Large intestine (tissue), 12 donors: ENCODE measurements at places on chromosomes 1 and 21. TPM values are rescaled to one million over a fixed set of nuclear protein-coding genes. Genes with fewer than 3 reads are reported as not detected.
A peak's percentile ranks its signal among the peaks of the same experiment; 100 is the strongest.

- no peaks in the 10 kb centered on the region for H3K36me3 ChIP-seq
- no peak for DNase-seq
- peaks cover 7% of the 10 kb centered on the region for H3K4me1 ChIP-seq
- H3K27me3 ChIP-seq = no peaks in the 10 kb centered on the region
Observed at GRCh38 chr1:119535381-119535780, 28.4 kb downstream of the HSD3B1 start.

DNA sequence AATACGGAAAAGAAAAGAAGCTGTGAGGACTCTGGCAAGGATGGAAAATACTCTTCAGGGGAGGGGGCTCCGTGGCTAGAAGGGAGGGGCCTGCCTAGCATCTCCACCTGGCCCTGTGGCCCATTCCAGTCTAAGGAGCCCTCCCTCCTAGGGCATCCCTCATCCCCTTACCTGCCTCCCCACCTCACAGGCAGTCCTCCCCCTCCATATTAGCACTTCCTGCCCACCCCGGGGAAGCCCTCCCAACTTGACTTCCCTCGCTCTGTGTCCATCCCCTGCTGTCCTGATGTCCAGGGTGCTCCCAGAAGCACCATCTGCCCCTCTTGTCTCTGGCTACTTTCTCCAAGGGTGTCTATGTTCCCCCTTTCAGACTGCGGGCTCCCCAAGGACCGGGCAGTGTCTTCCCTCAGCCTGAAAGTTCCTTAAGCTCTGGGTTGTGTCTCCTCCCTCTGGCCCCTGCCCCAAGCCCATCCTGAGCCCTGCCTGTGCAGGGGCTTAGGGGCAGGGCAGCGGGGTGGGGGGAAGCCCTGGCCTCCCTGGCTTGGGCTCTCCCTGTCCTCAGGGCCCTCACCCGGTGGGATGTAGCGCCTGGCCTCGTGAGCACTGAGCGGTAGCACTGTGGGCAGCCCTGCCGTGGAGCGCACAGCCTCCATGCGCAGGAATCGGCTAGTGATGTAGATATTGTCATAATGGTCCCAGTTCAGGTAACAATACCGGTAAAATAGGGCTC, 3.9 kb downstream of the DCST2 start:
- H3K4me3 ChIP-seq = no peak overlapping the region
- no peak for DNase-seq
- H3K27ac ChIP-seq = no peak overlapping the region
- no peaks in the 10 kb centered on the region for H3K36me3 ChIP-seq
- H3K27me3 ChIP-seq = no peaks in the 10 kb centered on the region
- no peaks in the 10 kb centered on the region for H3K4me1 ChIP-seq

DNA sequence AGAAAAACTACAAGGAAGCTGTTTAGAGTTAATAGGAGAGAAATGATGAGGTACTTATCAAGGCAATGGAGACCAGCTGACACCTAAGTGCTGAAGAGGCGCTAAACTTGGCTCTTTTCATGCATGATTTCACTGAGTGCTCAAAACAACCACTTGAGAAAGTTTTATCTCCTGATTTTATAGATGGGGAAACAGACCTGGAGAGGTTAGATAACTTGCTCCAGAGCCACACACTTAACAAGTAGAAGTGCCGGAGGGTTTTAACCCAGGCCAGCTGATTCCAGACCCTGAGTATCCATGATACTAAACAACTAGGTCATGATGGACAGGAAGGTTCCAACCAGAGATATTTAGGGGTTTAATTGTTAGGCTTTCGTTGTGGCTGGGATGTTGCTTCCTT, 25.9 kb downstream of the UBE2U start:
- no peak for DNase-seq
- no peaks in the 10 kb centered on the region for H3K4me1 ChIP-seq
- no peak overlapping the region for H3K27ac ChIP-seq
- H3K36me3 ChIP-seq = no peaks in the 10 kb centered on the region
- H3K27me3 ChIP-seq = no peaks in the 10 kb centered on the region
- no peak overlapping the region for H3K4me3 ChIP-seq

DNA sequence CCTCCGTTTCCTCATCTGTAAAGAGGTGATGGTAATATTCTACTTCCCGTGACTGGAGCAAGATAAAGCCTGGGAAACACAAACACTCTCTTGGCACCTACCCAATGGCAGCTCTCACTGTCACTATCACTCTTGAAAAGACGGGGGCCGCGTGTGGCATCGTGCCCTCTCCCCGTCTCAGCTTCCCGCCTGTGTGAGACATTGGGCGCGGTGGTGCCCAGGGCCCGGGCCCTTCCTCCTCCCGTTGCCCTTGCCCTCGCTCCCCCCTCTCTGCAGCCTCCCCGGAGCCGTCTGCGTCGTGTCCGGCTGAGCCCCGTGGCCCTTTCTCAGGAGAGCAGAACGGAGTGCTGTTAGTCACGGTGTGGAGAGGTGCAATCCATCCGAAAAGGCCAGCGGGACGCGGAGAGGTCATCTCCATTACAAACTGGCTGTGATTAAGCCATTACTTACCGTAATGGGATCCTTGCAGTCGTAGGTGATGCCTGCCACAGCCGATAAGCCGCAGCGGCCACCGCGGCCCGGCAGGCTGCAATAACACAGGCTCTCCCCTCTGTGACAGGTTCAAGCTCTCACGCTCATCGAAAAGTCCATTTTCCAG, 156.4 kb upstream of the ZC3H12A start:
- no peak overlapping the region for H3K27ac ChIP-seq
- H3K4me1 ChIP-seq = no peaks in the 10 kb centered on the region
- DNase-seq = no peak
- no peaks in the 10 kb centered on the region for H3K36me3 ChIP-seq
- no peak overlapping the region for H3K4me3 ChIP-seq
- peaks cover 55% of the 10 kb centered on the region for H3K27me3 ChIP-seq

DNA sequence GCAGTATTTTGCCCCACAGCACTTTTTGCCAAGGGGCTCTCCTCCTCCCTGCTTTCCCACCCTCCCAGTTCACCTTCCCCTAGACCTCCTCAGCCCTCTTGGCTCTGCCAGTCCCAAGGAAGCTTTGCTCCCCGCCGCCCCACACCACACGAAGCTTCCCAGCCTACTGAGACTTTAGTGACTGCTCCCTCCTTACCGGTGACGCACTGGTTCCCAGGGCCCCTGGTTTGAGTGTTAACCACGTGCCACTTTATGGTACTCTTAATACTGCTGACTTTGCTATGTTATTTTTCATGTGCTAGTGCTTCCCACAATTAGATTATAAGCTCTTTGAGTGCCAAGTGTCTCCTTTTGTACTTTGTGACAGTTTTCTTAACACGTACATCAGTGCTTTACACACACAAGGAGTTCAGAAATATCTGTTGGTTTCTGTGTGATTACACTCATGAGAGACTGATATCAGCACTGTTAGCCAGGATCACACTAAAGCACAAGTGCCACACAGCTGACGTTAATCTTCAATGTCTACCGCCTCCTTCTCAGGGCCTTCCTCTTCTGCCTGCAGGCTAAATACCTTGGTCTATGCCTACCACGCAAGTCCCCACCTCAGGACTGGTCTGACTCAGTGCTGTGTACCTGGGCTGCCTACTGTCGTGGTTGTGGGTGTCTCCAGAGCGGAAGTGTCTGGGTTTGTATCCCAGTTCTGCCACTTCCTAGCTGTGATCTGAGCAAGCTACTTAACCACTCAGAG, 61.0 kb downstream of the DNTTIP2 start:
- H3K4me1 ChIP-seq = peaks cover 13% of the 10 kb centered on the region
- H3K4me3 ChIP-seq = no peak overlapping the region
- peak; percentile 46 for DNase-seq
- no peaks in the 10 kb centered on the region for H3K27me3 ChIP-seq
- H3K27ac ChIP-seq = no peak overlapping the region

DNA sequence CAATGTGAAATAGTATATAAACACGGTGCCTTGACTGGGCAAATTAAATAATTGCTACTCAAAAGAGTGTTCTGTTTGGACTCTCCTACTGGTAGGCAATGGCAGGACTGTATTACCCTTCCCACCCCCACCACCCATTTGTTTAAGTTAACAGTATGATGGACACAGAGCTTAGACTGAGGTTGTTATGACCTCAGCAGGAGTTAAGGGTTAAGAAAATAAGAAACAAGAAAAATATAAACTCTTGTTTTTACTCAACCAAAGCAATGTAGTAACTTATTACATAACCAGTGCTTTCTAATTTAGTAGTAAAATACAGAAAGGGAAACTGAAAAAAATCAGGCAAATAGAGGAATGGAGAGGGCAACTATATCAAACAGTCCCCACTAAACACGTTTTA, 19.9 kb upstream of the SERPINC1 start:
- H3K4me1 ChIP-seq = no peaks in the 10 kb centered on the region
- no peak overlapping the region for H3K27ac ChIP-seq
- DNase-seq = no peak
- no peaks in the 10 kb centered on the region for H3K27me3 ChIP-seq
- H3K36me3 ChIP-seq = peaks cover 32% of the 10 kb centered on the region

- H3K27ac ChIP-seq = no peak overlapping the region
- H3K4me3 ChIP-seq = no peak overlapping the region
- no peaks in the 10 kb centered on the region for H3K4me1 ChIP-seq
- DNase-seq = no peak
Observed at GRCh38 chr1:78712467-78713051, 62.9 kb downstream of the IFI44 start.

DNA sequence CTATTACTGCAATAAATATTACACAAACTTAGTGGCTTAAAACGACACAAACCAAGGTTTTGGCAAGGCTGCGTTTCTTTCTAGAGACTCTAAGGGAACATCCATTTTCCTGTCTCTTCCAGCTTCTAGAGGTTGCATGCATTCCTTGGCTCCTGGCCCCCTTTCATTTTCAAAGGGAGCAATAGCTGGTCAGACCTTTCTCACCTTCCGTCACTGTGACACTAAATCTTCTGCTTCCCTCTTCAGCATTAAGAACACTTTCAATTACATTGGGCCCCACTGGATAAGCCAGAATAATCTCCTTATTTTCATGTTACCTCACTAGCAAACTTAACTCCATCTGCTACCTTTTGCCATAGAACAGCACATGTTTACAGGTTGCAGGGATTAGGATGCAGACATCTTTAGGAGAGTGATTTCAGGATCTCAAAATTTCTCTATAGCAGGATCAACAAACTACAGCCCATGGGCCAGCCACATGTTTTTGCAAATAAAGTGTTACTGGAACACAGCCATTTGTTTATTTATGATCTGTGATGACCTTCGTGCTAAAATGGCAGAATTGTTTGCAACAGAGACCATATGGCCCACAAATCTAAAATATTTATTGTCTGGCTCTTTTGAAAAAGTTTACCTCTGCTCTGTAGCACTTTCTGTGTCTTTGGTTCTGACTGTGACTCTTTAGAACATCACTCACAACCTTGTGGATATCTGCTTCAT, 221.5 kb upstream of the SGIP1 start:
- no peaks in the 10 kb centered on the region for H3K36me3 ChIP-seq
- DNase-seq = no peak
- no peaks in the 10 kb centered on the region for H3K27me3 ChIP-seq
- no peak overlapping the region for H3K4me3 ChIP-seq
- no peak overlapping the region for H3K27ac ChIP-seq

DNA sequence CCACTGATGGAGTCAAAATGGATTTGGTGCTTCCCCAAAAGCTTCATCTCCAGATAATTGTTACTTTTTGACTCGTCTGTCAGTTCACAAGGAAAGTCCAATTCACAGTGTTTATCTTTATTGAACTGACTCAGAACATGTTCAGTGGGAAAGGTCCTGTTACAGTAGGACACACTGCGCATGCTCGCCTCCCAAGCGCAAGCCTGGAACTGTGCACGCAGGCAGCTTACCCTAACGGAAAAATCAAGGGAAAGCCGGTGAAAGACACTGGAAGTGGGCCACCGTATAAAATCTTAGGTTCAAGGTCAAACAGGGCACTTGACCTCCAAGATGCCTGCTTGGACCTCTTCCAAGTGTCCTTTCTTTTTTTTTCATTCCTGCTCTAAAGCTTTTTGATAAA, 174.6 kb downstream of the USP25 start:
- H3K27ac ChIP-seq = no peak overlapping the region
- H3K27me3 ChIP-seq = no peaks in the 10 kb centered on the region
- H3K4me3 ChIP-seq = no peak overlapping the region
- H3K4me1 ChIP-seq = no peaks in the 10 kb centered on the region

DNA sequence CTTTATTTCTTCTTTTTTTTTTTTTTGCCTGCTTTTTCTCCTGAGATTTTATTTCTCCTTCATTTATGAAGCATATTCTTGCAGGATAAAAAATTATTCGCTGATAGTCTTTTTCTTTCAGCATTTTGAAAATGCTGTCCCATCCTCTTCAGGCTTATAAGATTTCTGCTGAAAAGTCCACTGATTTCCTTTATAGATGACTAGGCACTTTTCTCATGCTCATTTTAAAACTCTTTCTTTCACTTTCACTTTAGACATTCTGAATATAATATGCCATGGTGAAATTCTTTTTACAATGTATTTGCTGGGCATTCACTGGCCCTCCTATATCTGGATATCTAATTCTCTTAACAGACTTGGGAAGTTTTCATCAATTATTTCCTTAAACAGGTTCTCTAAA, 25.5 kb upstream of the GTF2B start:
- no peak overlapping the region for H3K4me3 ChIP-seq
- peaks cover 14% of the 10 kb centered on the region for H3K36me3 ChIP-seq
- no peak overlapping the region for H3K27ac ChIP-seq
- H3K27me3 ChIP-seq = no peaks in the 10 kb centered on the region

The BATF3 gene
- polyA plus RNA-seq = 3.0 TPM

The VANGL2 gene
- polyA plus RNA-seq = 18.8 TPM

The CNIH3 gene
- polyA plus RNA-seq = 2.1 TPM

The OR2G6 gene
- not detected for polyA plus RNA-seq

The ITGB3BP gene
- polyA plus RNA-seq = 34.3 TPM
